ENCODE measurements at places on chromosomes 3 and 15.

GRCh38 chr3:42175386-42176240, 84.5 kb downstream of the TRAK1 start:
- DNase-seq: no peak

- no peak for DNase-seq
These were observed 8.9 kb upstream of the KBTBD8 start for GRCh38 chr3:66989241-66989640.

- DNase-seq: no peak
These were observed 124.3 kb upstream of the EIF1B start for GRCh38 chr3:40185029-40185695.

- DNase-seq: no peak
These were observed 117.7 kb downstream of the CHCHD4 start for GRCh38 chr3:14007006-14007405.

DNA sequence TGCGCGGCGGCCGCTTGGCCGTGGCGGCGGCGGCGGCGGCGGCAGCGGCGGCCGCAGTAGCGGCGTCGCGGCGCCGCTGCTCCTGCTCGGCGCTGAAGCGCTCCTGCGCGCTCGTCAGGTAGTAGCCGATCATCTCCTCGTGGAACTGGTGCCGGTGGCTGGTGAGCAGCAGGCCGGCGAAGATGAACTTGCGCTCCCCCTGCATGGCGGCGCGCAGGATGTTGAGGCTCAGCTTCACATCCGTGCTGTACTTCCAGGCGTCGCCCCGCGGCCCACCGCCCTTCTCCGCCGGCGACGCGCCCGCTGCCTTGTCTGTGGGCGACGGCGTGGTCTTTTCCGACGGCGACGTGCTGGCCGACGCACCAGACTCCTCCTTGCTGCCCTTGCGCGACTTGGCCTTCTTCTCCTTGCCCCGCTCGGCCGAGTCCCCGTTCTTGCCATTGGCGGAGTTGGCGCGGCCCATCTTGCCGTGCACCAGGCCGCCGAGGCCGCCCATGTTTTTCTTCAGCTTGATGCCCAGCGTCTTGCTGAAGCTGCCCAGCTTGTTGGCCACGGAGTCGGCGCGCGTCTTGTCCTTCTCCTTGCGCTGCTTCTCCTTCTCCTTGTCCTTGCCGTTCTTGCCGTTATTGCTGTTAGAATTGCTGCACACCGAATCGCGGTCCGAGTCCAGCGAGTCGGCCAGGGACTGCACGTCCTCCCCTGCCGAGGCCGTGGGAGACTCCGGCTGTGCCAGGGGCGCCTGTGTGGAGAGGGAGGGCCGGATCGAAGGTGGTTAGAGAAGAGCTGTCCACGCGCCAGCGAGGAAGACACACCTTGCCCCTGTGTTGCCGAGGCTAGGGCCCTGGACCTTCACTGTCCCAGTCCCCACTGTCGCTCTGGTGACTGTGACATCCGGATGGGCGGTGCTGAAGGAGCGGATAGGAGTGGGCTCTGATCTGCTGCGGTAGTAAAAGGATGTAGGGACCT, 157.6 kb downstream of the KLF13 start:
- peak; percentile 54 for DNase-seq

DNA sequence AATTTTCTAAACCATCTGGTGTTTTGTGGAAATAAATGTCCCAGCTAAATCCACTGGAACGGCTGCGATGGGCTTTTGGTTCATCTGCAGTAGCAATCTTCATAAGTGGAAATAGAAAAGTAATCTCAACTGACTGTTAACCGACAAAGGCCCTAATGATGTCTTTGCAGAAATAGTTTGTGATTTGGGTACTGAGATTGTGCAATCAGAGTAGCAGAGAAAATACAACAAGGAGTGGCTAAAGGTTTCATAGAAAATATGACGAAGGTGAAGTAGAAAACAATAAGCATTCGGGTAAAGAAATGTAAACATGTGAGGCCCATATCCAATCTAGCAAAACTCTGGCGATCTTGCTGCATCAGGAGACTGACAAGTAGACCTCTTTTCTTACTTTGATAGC, 262.6 kb upstream of the MCTP2 start:
- DNase-seq: no peak

- DNase-seq: no peak
These were observed 13.9 kb upstream of the SORD start for GRCh38 chr15:45009046-45009445.

- DNase-seq: peak; percentile 95
These were observed 72.4 kb downstream of the RBPMS2 start for GRCh38 chr15:64702816-64703631.

- DNase-seq: no peak
These were observed 19.5 kb downstream of the SLC7A14 start for GRCh38 chr3:170566413-170566812.

DNA sequence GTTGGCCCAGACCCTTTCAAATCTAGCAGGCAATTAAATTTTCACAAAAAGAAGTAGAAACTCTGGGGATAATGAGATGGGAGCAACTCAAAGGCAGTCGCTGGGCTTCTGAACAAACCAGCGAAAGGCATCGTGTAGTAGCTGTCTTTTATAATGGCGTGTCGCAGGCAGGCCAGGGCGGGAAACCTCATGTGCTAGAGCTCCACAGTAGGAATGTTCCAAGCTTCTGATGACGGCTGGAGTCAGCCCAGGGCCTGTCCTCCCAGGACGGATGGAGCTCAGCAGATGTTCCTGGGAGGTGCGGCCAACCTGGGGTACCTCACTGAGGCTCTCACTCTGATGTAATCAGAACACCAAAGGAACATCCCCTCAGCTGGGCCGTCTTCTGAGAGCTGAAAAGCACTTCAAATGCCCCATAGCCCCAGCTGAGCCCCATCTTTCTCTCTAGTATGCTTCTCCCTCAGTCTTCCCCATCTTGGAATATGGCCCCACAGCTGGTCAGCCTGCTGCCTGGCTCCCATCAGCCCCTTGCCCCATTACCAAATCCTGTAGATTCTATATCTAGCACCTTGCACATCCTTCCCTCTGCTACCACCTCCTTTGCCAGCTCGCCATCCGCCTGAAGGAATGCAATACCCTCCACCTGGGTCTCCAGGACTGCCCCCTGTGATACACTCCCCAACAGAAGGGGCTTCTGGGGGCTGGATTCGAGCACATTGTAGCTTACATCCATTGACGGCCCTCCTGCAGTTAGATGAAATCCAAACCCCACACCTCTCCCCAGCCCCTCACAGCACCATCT, 54.9 kb upstream of the ATP2B2 start:
- DNase-seq: no peak

GRCh38 chr3:41330465-41330864, 131.2 kb downstream of the CTNNB1 start:
- DNase-seq: no peak

All from activated CD8-positive, alpha-beta memory T cell treated with anti-CD3 and anti-CD28 coated beads, Interleukin-2, amount 50 U/mL, for 4 hours (primary cell).